ENCODE measurements at places on chromosomes 3 and 15. TPM values are rescaled to one million over a fixed set of nuclear protein-coding genes. Genes with fewer than 3 reads are reported as not detected.

DNA sequence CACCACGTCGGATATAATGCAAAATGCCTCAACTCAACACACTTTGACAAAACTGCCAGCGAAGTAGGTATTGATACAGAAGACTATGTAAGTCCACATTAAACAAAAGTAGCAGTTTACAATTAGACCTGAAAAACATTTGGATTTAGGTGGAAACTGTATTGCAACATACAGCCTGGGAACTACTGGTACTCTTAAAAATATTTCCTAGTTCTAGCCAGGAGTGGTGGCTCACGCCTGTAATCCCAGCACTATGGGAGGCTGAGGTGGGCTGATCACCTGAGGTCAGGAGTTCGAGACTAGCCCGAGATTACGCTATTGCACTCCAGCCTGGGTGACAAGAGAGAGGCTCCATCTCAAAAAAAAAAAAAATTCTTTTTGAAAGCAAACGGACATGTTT lies 246.2 kb downstream of the ZBTB20 start:
- no peak for DNase-seq

GRCh38 chr3:177354466-177354865 lies 157.2 kb upstream of the TBL1XR1 start:
- no peak for DNase-seq

GRCh38 chr15:62769604-62770003 lies 272.9 kb upstream of the TPM1 start:
- DNase-seq: peak; percentile 84

GRCh38 chr15:79169526-79170133 lies 79.0 kb upstream of the RASGRF1 start:
- DNase-seq: no peak

DNA sequence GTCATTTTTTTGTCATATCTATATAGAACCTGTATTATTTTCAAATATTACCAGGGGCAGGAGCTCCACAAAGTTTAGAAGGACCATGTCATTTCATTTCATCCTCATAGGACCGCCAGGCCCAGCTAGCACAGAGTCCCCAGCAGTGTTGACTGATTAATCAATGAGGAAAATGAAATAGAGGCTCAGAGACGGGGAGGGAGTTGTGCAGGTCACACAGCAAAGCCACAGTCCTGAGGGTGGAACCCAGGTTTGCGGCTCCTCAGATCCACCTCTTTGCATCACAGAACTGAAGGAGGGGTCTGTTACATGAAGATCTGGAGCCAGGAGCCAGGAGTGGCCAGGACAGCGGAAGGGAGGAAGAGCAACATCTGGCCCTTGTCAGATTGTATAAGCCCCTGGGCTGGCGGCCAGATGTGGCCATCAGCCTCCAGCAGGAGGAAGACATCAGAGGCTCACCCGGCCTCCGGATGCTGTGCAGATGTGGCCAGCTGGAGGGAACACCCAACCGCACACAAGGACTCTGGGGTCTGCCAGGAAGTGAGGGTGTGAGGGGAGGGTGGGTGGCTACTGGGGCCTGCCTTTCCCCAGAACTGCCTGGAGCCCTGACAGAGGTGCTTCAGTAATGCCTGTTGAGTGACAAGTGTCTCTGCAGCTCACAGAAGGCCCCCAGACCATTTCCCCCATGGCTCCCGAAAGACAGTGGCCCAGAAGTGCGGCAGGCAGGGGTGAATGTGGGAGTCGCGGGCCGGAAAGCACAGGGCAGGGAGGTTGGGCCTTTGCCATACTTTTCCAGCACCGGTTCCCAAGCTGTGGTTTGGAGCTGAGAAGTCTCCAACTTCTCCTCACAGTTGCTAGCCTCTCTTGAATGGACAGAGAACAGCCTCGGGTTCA lies 21.3 kb downstream of the EFCC1 start:
- DNase-seq: peak; percentile 37

- no peak for DNase-seq
Measured at GRCh38 chr3:122104515-122105194, 49.5 kb downstream of the CD86 start.

The IGSF11 gene
- polyA plus RNA-seq: 0.06 TPM

- no peak for DNase-seq
Measured at GRCh38 chr15:58078591-58078990, 13.1 kb upstream of the ALDH1A2 start.

The CCR3 gene
- not detected for polyA plus RNA-seq

DNA sequence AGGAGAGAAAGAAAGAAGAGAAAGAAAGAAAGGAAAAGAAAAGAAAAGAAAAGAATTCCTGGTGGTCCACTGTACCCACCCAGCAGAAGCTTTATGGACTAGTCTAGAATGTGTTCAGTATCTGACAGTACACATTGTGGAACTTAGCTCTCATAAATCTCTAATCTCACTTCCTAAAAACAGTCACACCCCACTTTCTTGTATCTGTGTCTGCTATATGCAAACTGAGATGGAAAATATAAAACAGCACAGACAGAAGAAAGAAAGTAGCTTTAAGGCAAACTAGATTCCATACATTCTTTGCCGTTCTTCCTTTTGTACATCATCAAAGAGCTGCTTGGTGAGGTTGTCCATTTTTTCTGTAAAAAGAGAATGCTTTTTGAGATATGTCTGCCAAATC lies 41.1 kb upstream of the GNB5 start:
- no peak for DNase-seq

GRCh38 chr3:150394606-150395005 lies 13.5 kb upstream of the TSC22D2 start:
- no peak for DNase-seq

DNA sequence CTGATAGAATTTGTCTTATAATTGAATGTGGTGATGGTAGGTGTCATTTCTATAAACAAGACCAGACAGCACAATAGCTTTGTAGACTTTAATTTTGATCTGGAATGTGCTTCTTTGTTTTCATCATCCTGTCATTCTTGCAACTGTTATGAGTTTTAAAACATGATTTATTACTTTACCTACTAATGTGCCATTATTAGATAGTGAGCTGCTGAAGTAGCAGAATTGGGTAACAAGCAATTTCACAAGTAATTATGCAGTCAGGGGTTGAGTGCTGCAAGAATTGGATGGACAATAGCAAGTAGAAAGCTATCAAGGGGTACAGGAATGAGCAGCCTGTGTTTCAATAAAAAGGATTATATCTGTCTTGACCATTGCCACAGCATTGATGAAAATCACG lies 975.6 kb downstream of the ROBO1 start:
- DNase-seq: no peak

GRCh38 chr3:157149136-157149696 lies 10.7 kb downstream of the CCNL1 start:
- DNase-seq: no peak

The GABRG3 gene
- not detected for polyA plus RNA-seq

- DNase-seq: no peak
Measured at GRCh38 chr3:77682162-77682561, 642.3 kb downstream of the ROBO2 start.

GRCh38 chr15:55532944-55533343 lies 24.9 kb upstream of the DNAAF4 start:
- DNase-seq: no peak

GRCh38 chr3:65871305-65872141 lies 167.2 kb downstream of the MAGI1 start:
- DNase-seq: peak; percentile 26

GRCh38 chr15:70314018-70314354 lies 216.3 kb upstream of the TLE3 start:
- no peak for DNase-seq

DNA sequence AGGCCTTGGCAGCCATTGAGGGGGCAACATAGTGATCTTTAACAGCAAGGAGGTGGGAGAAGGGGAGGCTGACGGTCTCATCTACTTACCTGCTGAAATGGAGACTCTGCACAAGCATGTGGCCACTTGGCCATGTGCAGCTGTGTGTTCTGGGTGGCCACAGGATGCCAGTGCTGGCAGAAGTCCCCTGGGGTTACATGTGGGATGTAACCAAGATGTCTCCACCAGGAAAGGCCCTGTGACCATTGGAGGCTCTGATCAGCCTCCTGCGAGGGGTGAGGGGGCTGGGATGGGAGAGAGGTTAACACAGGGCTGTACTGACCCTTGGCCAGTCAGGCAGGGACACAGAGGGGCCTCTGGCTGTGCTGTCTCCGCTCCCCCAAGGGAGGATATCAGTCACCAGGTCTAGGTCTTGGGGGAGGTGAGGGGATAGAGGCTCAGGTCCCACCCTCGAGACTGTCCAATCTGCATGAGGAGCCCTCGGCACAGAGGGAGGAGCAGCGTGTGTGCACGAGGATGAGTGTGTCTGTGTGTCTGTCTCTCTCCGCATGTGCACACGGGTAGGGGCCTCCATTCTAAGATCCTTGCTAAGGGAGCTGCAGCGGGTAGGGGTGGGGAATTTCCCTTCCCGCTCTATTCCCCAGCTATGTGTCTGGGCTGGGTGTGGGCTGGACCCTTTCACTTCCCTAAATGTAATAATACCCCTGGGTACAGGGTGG lies 19.5 kb downstream of the PRKCD start:
- DNase-seq: no peak
